Cerebellum (tissue), 4 donors: ENCODE measurements at places on chromosomes 3 and 15. TPM values are rescaled to one million over a fixed set of nuclear protein-coding genes. Genes with fewer than 3 reads are reported as not detected.

RASGRF1 gene
- 16.9 TPM for total RNA-seq

GAP43 gene
- 125 TPM for total RNA-seq

CACNA2D2 gene
- total RNA-seq = 12.2 TPM

CCDC54 gene
- 0.54 TPM for total RNA-seq

GDPGP1 gene
- total RNA-seq = 10.4 TPM

VIPR1 gene
- total RNA-seq = 2.0 TPM

DYNC1LI1 gene
- total RNA-seq = 70.5 TPM

UTS2B gene
- 0.64 TPM for total RNA-seq

MEX3B gene
- total RNA-seq = 39.9 TPM

RHCG gene
- 1.3 TPM for total RNA-seq

FOXL2 gene
- 0.45 TPM for total RNA-seq

IL12A gene
- total RNA-seq = 1.1 TPM

THAP10 gene
- 5.1 TPM for total RNA-seq

SSUH2 gene
- total RNA-seq = 0.91 TPM

PIF1 gene
- 5.3 TPM for total RNA-seq

SPPL2A gene
- total RNA-seq = 34.8 TPM

CCR5 gene
- total RNA-seq = not detected

UMPS gene
- total RNA-seq = 35.1 TPM

COL7A1 gene
- total RNA-seq = 5.8 TPM

MTFMT gene
- 20.4 TPM for total RNA-seq

NR2E3 gene
- 0.54 TPM for total RNA-seq

IGSF10 gene
- 3.9 TPM for total RNA-seq

CACNA1D gene
- 27.9 TPM for total RNA-seq

CKMT1A gene
- 8.2 TPM for total RNA-seq

TM6SF1 gene
- 1.8 TPM for total RNA-seq

NPAP1 gene
- total RNA-seq = 1.9 TPM

SIN3A gene
- total RNA-seq = 46.0 TPM

DAPK2 gene
- total RNA-seq = 2.9 TPM

NR2F2 gene
- 22.8 TPM for total RNA-seq

ITIH1 gene
- total RNA-seq = 0.18 TPM

TNFAIP8L3 gene
- total RNA-seq = 3.2 TPM

MUC20 gene
- 4.3 TPM for total RNA-seq

LSMEM2 gene
- 0.36 TPM for total RNA-seq
